ENCODE measurements at places on chromosomes 16 and 17. TPM values are rescaled to one million over a fixed set of nuclear protein-coding genes. Genes with fewer than 3 reads are reported as not detected.

- DNase-seq: no peak
Measured at GRCh38 chr16:23345237-23345636, 43.1 kb downstream of the SCNN1B start.

DNA sequence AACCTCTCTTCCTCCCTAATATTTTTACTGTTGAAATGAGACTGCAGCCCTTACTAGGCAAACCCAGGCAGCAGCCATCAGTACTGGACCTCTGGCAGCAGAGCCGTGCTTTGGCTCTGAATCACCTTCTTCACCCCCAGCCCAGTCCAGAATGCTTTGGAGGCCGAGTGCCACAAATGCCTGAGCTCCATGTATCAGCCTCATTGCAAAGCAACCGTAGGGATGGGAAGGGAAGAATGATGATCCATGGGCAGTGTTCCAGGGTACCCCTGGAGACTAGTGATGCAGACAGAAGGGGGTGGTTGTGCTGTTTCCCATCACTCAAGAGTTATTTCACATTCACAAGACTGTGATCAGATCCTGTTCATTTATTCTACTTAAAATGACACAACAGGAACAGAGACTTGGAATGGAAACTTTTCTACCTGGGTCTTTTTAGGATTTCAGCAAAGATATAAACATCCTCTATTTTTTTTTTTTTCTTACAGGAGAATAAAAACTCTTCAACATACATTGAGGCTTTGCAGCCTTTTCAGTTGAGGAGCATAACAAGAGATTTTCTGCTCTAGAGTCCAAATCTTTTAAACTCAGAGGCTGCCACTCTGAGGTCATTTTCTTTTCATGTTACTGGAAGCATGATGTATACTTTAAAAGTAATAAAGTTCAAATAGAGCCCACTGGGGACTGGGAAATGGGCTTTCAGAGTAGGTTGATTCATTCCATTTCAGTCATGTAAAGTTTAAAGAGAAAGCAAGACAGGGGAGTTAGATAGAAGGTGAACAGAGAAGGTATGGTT lies 138.3 kb downstream of the KCNJ2 start:
- DNase-seq: peak; percentile 50

GRCh38 chr16:66511602-66512271 lies 38.2 kb downstream of the TK2 start:
- no peak for DNase-seq

DNA sequence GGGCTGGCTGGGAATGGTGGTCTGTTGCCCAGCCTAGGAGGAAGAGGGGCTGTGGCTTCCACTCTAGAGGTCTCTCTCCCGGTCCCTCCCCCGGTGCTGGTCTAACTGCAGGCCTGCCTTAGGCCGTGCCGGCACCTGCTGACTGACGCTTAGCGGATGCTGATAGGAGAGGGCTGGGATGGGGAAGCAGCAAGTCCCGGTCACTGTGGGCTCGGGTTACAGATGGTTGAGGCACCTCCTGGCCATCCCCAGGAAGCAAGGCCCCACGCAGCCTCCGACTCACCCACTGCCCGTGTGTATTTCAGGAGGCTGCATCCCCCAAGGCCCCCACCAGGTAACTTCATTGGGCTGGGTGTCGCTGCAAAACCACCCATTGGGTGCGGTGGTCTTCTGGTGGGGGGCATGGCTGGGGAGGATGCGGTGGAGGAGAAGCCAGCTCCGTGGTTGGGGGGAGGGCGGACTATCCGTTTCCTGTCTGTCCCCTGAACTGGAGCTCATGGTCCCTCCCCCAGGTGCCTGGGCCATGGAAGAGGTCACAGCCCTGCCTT lies 278.9 kb downstream of the SEC14L1 start:
- no peak for DNase-seq

Gene AOC3
- 6.4 TPM for total RNA-seq
